ENCODE measurements at places on chromosomes 16 and 17.

GRCh38 chr16:22813948-22814710 is at the start of gene HS3ST2:
TSS of gene HS3ST2 (plus strand) at chr16:22814162. CDS start at chr16:22814611, 449 bp downstream.
- no peak for DNase-seq

DNA sequence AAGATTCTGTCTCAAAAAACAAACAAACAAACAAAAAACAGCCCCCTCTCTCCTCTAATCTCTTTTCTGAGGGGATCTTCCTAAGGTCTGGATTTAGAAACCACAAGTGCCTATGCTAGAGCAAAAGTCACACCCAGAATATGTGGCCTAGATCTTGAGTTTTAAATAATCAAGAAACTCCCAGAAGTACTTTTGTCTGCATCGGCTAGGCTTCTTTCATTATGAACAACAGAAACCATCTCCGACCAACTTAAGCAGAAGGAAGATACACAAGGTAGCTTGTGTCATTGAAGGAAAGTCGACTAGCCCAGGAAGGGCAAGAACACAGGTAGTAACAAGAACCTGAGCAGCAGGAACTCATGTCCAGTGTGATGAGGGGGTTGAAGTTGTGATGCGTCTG is 73.9 kb upstream of the KIFC3 start:
- DNase-seq: no peak

DNA sequence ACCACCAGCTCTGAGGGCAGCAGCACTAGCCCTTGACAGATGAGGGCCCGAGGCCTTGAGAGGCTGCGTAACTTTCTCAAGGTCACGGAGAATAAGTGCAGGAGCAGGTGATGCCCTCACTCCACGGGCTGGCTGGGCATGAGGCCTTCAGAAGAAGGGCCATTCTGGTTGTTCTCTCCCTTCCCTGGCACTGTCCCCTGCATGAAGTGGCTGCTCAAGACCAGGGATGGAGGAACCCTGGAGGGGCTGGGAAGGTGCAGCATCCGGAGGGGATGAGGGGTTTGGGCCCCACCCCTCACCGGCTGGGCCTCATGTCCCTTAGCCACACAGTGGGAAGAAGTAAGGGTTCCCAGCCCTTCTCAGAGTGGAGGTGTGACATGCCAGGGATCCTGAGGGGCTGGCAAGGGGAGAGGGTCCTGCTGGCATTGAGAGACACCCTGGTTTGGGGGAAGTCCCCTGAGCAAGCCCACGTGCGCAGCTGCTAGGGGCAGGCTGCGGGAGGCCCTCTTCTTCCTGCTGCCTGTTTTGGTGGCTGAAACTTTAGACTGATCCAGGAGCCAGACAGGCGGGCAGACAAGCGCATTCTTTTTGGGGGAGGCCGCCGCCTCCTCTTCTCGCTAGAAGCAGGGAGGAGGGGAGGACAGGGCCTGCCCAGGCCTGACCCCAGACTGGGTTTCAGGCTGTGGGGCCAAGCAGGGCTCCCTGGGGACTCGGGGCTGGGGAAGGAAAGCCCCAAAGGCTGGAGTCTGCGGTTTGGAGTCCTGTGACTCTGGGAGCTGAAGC is 74.0 kb downstream of the N4BP1 start:
- no peak for DNase-seq

DNA sequence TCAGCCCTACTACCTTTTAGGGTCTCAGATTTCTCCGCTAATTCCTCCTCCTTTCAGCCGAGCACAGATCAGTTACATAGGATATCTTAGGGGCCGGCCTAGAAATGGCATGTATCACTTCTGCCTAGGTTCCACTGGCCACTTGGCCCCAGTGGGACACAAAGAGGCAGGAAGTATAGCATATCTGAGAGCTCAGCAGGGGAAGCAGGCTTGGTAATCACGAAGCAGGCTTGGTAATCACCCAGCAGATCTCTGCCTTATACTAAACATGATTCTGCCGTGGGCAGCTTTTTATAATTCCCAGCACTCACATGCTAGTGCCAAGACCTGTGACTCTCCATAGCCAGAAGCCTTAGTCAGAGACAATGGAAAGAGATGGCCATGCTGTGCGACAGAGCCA is 59.6 kb upstream of the CACNG5 start:
- DNase-seq: no peak

GRCh38 chr17:78674595-78675315 is 97.6 kb upstream of the DNAH17 start:
- DNase-seq: peak; percentile 56

DNA sequence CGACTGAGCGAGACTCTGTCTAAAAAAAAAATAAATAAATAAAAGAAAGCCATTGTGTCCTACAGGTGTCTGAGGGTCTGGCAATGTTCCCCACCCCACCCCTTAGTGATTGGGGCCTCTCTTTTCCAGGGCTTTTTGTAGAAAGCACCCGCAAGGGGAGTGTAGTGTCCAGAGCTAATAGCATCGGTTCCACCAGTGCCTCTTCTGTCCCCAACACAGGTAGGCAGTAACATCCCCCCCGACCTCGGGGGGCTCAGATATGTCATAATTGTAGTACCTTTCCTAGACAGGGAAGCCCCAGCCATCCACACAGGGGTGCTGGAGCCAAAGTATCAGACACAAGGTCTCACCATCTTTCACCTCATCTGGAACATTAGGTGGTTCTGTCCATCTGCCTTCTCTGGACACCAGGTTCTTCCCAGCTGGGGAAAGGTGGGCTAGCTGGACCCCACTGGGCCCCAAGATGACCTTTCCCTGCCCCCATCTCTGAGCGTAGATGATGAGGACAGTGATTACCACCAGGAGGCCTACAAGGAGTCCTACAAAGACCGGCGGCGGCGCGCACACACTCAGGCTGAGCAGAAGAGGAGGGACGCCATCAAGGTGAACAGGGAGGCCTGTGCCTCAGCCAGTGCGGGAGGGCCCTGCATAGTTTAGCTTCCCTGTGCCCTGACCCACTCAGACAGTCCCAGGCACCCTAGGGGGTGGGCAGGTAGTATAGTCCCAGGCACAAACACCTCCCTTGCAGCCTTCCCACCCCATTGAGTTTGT is 1.6 kb downstream of the MLX start:
- no peak for DNase-seq

DNA sequence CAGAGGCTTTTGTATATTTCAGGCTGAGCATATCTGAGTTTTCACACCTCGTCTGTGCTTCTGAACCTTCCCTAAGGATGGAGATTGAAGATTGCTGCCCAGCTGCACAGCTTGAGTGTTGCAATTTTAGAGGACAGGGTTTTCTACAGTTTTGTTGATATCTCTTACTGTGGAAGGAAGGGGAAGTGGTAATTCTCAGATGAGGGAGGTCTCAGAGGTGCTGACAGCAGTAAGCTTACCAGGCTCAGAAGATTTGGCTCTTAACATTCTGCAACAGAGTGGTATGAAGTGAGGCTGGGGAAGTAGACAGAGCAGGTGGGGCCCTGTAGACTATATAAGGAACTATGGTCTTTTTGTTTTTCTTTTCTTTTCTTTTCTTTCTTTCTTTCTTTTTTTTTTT is 45.8 kb upstream of the ARHGAP17 start:
- no peak for DNase-seq

DNA sequence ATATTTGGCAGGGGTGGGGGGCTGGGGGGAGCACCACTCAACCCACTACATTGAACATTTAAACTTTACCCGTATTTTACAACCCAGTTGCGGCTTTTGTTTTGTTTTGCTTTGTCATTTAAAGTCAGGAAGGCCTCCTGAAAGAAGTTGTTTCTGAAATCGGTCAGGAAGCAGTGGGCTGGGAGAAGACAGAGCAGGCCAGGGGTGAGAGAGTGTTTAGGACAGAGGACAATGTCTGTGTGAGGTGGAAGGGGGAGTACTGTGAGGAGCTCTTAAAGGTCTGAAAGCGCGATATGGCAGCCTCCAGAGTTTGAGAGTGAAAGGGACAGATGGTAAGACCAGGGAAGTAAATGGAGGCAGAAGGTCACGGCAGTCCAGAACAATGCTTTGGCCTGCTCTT is 6.1 kb upstream of the WFIKKN2 start:
- no peak for DNase-seq

- DNase-seq: no peak
Observed at GRCh38 chr16:78277321-78278055, 178.0 kb downstream of the WWOX start.

DNA sequence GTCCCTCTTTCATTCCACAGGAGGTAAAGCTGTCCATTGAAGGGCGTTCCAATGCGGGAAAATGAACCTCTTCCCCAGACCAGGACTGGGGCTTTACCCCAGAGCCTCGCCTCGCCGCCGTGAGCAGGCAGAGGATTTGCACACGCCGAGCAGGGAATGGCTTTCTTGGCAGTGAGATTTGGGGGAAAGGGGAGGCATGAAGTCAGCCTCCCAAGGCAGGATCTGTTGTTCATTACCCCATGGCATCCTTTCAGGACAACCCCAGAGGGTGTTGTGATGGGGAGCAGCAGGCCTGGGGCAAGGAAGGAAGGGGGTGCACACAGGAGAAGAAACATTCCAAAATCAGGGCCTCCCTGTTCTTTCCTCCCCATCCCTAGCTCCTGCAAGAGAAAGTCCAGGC is 6.0 kb downstream of the ATXN1L start:
- no peak for DNase-seq

- no peak for DNase-seq
Observed at GRCh38 chr17:13727441-13728171, 125.9 kb upstream of the HS3ST3A1 start.

GRCh38 chr16:7998789-7999453 is 591.4 kb downstream of the TMEM114 start:
- DNase-seq: no peak

DNA sequence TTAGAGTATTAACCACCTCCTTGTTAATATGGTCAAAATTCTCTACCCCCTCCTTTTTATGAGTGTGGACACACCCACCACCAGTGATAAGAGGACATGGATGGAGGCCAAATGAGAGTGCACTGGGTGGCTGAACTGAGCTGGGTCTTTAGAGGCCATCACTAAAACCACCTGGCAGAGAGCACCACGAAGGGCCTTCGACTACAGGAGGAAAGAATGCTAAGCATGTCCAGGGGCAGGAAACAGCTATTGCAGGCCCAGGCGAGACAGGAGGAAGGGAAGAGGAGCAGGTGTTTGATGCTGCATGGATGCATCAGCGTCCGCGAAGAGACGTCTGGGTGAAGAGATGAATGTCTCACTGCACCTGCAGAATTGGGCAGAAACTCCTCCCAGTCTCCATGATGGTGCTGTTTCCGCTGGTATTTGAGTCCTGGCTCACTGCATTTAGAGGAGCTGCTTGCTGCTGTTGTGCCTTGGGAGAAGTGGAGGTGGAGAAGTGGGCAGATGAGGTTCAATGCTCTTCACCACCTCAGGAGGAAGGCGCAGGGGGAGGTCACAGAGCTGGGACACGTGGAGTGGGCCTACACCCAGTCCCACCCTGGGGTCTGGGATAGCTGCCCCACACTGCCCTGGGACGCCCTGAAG is 33.2 kb downstream of the SPHK1 start:
- DNase-seq: no peak

GRCh38 chr17:60039847-60040442 is 38.8 kb downstream of the HEATR6 start:
- DNase-seq: no peak

DNA sequence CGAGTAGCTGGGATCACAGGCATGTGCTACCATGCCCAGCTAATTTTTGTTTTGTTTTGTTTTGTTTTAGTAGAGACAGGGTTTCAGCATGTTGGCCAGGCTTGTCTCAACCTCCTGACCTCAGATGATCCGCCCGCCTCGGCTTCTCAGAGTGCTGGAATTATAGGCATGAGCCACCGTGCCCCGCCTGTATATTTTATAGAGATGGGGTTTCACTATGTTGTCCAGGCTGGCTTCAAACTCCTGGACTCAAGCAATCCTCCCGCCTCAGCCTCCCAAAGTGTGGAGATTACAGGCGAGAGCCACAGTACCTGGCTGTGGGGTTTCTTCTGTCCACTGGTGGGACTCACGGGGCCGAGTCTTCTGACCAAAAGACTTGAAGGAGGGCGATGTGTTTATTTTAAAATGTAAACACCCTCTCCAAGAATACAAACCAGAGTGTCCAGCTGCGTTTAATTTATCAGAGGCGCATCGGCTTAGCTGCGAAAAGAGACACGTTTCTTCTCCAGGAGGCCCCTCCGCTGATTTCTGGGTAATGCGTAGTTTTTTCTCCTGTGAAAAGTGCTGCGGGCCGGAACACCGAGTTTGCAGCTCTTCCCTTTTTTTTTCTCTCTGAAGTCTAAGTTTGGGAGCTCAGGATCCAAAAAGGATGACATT is 86.9 kb upstream of the CIBAR2 start:
- DNase-seq: no peak

DNA sequence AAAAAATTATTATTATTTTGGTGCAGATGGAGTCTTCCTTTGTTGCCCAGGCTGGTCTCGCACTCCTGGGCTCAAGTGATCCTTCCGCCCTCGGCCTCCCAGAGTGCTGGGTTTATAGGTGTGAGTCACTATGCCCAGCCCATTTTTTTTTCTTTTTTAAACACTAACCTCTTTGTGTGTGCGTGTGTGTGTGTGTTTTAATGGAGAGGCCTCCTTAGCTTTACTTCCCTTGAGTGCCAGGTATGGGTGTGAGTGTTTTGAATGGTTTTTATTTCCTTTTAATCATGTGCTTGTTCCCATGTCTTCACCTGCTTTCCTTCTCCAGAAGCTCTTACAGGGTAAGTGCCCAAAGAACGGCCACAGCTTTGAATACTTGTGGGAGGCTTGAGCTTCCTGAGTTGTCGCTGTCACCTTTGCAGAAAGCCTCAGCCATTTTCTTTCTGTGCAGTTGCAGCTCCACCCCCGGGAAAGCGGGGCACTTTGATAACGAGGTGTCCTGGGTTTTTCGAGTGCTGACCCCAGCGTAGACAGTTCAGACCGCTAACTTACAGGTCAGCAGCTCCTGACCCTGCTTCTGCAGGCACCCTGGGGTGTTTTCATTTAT is 22.6 kb downstream of the AKAP1 start:
- peak; percentile 21 for DNase-seq

- DNase-seq: no peak
Observed at GRCh38 chr16:89344458-89344834, 126.9 kb downstream of the ZNF778 start.

GRCh38 chr17:28693869-28694268 is 17.8 kb downstream of the PROCA1 start:
- no peak for DNase-seq

DNA sequence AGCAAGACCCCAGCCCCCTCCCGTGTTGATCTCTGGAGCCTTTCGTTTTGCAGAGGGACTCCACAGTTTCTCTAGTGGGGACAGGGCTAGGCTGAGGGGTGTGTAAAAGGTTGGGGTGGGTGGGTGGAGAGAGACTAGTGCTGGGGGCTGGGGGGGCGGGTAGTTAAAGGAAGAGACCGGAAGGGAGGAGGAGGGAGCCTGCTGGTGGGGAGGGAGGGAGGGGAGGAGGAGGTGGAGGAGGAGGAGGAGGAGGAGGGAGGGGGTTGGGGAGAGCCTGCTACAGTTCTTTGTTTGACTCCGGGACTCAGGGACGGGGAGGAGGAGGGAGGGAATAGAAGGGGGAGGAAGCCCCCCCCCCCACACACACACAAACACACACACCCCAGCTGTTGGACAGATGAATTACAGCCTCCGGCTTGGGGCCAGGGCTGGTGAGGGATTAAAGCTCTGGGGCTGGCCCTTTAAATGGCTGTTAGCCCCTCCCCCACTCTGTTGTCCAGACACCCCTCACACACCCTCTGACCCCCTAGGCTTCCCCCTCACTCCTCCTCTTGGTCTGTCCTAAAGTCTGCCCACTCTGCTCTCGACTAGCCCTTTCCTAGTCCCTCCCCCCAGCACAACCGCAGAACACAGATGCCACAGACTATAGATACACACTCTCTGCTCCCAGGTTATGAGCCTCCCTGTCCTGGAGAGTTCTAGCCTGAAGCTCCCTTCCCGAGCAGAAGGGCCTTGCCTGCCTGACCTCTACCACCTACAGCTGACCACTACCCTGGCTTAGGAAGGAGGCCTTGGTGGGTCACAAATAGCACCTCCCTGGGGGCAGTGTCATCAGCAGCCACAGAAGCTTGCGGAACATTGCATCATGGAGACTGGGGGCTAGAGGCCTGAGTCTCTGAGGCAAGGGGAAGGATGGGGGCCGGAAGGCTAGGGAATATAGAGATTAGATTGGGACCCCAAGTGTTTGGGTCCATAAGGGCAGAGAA is 4.4 kb downstream of the KDM6B start:
- DNase-seq: no peak
